ENCODE measurements at places on chromosomes 5 and 9.

DNA sequence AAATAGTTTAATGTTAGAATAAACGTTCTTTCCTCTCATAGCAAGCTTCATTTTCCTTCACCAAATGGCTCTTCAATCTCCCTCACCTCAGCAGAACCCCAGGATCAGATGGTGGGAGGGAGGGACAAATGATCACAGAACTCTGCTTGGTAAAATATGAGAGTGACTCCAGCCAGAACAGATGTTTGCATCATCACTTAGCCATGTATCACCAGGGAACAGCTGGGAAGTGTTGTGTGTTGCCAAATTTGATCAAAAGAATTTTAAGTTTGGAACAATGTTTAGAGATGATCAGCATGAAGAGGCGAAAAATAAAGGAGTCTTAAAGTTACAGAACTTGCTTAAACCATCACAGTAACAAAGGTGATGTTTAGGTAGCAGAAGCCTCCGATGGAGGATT lies 115.7 kb downstream of the FRMD3 start:
- no peak for DNase-seq

- no peak for DNase-seq
Measured at GRCh38 chr9:34363619-34364351, 12.9 kb downstream of the MYORG start.

- no peak for DNase-seq
Measured at GRCh38 chr9:93081081-93081529, 14.9 kb upstream of the CARD19 start.

DNA sequence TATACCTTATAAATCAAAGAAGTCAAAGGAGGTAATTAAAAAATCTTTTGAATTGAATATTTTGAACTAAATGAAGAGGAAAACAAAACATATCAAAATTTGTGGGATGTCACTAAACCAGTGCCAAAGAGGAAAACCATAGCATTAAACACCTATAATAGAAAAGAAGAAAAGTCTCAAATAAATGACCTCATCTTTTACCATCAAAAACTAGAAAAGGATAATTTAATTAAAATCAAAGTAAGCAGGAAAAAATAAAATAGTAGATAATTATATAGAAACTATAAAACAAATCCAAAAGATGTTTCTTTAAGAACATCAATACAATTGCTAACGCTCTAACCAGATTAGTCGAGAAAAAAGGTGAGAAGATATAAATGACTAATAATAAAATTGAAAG lies 47.8 kb downstream of the LPAR1 start:
- no peak for DNase-seq

GRCh38 chr5:166367391-166367790 lies 1924.1 kb upstream of the WWC1 start:
- no peak for DNase-seq

GRCh38 chr5:39178861-39179260 lies 40.5 kb downstream of the FYB1 start:
- no peak for DNase-seq

DNA sequence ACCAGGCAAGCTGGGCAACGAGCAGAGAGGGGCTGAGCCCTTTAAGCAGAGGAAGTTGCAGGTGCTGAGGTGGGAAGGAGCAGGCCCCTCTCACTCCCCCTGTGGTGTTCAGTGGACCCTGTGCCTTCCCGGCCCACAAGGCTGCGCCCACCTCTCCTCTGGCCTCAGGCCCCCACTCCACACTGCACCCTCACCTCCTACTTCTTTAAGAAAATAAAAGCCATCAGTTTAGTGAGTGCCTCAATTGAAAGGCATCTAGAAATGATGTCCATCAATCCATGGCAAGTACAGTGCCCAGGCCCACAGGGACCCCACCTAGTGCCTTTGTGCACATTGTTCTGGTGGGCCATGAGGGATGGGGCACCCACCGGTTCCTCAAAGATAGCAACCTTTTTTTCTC lies 158.0 kb downstream of the PAX5 start:
- no peak for DNase-seq
